ENCODE measurements at places on chromosomes 11 and 22.

DNA sequence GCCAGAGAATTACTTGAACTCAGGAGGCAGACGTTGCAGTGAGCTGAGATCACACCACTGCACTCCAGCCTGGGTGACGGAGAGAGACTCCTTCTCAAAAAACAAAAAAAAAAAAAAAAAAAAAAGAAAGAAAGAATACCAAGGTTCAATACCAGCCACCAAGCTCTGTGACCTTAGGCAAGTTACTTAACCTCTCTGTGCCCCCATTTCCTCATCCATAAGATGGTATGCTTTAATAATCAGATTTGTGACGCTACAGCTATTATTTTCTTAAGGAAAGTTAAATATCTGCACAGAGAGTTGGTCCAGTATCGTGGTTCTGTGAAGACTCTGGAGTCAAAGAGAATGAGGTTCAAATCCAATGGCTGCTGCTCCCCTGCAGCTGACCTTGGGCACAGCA, 57.3 kb upstream of the FADD start:
- DNase-seq: no peak

DNA sequence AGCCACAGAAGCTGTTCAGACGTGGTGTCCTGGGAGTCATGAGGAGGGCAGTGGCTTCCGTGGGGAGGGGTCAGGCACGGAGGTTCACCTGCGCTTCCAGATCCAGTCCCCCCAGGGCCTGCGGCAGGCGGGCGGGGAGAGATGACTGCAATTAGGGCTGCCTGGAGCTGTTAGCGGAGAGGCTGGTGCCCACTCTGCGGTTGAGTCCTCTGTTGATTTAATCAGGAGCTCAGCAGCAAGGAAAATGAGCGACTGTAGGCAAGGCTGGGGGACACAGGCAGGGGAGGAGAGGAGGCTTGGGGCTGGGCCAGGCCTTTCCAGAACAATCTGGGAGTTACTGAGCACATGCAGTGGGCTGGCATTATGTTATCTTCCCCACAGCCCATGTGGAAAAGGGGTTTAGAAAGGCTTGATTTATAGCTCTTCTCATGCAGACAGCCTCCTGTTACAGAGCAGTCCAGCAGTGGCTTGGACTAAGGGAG, 13.1 kb downstream of the PLCB3 start:
- DNase-seq: no peak

DNA sequence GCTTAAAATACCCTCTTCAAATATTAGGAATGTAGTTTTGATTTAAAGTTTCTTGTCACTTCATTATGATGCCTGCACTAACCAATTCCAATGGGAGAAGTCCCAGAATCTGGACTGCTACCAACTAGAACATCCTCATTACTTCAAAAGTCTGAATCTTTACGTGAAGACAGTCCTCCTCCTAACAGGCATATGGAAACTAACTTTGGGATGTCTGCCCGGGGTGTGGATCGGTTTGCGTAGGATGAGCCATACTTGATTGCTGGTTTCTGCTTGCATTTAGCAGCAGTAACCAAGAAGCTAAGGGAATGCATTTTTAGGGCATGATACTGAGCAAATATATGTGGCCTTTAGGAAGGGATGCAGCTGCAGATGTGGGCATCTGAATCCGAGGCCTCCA, 177.1 kb downstream of the LRRC4C start:
- DNase-seq: no peak

DNA sequence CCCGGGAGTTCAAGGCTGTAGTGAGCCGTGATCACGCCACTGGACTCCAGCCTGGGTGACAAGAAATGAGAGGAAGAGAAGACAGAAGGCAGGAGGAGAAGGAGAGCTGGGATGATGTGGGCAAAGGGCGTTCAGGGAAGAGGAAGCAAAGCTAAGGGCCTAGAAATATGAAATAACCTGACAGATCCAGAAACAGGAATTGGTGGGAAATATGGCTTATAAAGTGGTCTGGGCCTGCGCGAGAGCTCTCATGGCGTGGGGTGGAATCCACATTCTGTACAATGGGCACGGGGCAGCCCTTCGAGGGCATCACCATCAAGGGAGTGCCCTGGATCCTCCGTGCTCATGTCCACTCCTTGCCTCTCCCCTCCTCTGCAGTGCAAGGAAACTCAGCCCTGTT, 46.8 kb upstream of the RASSF10 start:
- DNase-seq: no peak

DNA sequence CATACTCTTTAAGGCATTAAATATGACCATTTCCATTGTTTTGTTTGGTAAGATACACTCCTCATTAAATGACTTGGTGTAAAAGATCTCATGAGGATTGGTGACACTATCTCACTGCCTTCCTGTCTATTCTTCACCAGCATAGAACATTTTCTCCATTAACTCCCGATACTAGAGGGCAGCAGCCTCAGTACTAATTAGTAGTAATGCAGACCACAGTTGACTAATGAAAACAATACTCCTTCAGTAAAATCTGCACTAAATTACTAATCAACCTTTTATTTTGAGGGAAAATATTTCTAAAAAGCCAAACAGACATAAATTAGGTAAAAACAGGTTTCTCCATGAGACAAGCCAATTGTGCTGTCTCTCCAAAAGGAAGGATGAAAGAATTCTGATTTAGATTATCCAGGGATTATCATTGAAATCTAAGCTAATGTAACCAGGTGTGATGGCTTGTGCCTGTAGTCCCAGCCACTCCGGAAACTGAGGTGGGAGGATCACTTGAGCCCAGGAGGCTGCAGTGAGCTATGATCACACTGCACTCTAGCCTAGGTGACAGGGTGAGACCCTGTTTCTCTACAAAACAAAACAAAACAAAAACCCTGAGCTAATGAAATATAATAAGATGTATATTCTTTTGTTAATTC, 9.4 kb downstream of the PGM2L1 start:
- DNase-seq: no peak

GRCh38 chr11:47768101-47768612, 1.0 kb upstream of the FNBP4 start:
- DNase-seq: no peak

- DNase-seq: no peak
Observed at GRCh38 chr22:19176732-19177131, 1.8 kb downstream of the SLC25A1 start.

- DNase-seq: no peak
Observed at GRCh38 chr22:50483977-50484853, 2.4 kb upstream of the MIOX start.

- DNase-seq: no peak
Observed at GRCh38 chr11:112885744-112886433, 75.3 kb upstream of the NCAM1 start.

DNA sequence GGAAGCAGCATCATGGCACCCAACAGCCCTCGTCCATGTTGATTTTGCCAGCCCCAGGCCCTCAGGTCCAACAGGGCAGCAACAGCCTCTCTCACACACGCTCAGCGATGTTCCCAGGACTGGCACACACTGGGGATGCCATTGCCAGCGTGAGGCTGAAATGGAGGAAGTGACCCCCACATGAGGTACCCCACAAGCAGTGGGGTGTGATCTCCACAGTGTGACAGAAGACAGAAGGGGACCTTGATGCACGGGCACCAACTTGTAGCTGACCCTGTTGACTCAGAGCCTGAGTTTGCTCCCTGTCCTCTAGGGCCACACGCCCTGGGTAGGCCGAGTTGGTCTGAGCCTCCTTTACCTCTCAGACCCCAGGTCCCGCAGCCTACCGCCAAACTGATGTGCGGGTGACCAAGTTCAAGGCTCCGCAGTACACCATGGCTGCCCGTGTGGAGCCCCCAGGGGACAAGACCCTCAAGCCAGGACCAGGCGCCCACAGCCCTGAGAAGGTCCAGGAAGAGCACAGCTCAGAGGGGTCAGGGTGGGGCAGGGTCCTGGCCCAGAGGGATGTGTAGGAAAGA, 6.2 kb downstream of the SCGB1C1 start:
- no peak for DNase-seq

DNA sequence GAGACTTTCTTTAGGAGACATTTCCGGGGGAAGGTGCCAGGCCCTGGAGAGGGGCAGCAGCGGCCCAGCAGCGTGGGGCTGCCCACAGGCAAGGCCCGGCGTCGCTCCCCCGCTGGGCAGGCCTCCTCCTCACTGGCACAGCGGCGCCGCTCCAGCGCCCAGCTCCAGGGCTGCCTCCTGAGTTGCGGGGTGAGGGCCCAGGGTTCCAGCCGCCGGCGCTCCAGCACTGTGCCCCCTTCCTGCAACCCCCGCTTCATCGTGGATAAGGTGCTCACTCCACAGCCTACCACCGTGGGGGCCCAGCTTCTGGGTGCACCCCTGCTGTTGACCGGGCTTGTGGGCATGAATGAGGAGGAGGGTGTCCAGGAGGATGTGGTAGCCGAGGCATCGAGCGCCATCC, 15.2 kb upstream of the MDK start:
- no peak for DNase-seq

GRCh38 chr11:133966921-133967598, 10.3 kb upstream of the IGSF9B start:
- no peak for DNase-seq

GRCh38 chr11:72058416-72059034, 21.8 kb downstream of the NUMA1 start:
- DNase-seq: no peak

- DNase-seq: no peak
Observed at GRCh38 chr11:36405585-36406367, 104.3 kb downstream of the TRAF6 start.

- DNase-seq: no peak
Observed at GRCh38 chr11:129375751-129376657, at the start of gene BARX2. BARX2 (plus strand) TSS chr11:129375848; CDS start chr11:129376036, 188 bp downstream.

DNA sequence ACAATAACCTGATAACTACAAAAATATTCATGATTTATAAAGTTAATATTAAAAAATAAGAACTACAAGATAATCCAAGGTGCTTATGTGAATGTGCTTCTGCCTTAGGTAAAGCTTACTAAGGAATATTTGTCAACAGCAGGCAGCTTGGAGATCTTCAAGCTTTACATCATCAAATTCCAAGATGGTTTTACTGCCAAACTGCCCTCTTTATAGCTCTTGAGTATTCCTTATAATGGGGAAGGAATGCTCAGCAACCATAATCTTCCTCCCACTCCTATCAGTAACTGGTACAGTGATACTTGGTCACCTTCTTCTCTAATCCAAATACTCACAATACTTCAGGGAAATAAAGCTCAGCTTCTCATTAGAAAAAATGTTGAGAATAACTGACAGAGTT, 30.1 kb downstream of the SBF2 start:
- DNase-seq: no peak

- no peak for DNase-seq
Observed at GRCh38 chr22:17973217-17973616, 51.1 kb downstream of the MICAL3 start.

DNA sequence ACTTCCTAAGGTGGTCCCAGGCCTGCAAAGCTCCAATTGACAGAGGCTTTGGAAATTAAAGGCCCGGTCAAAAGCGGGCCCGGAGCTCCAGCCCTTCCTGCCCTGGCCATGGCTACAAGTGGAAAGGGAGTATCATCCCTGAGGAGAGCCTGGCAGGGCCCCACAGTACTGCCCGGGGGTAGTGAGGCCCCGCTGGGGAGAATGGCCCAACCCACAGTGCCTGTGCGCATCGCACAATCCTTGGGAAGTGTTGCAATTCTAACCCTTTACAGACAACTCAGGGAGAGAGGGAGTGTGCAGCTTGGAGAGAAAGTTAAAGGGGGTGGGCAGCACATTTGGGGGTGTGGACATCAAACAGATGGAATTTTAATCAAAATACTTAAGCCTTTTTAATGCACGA, 3.6 kb downstream of the CACNG2 start:
- no peak for DNase-seq

DNA sequence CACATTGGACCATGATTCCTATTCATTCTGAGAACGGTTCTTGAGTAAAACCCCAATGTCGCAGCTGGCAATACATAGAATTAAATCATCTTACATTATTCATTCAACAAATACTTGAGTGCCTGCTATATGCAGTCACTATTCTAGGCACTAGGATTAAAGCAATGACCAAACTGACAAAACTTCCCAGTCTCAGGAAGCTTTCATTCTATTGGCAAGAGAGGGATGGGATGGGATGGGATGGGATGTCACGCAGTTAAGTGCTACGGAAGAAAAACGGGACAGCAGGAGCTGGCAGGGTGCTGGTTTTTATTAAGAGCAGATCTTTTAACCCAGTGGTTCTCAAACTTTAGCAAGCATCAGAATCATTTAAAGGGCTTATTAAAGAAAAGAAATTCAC, 2.9 kb downstream of the PAK1 start:
- DNase-seq: no peak

DNA sequence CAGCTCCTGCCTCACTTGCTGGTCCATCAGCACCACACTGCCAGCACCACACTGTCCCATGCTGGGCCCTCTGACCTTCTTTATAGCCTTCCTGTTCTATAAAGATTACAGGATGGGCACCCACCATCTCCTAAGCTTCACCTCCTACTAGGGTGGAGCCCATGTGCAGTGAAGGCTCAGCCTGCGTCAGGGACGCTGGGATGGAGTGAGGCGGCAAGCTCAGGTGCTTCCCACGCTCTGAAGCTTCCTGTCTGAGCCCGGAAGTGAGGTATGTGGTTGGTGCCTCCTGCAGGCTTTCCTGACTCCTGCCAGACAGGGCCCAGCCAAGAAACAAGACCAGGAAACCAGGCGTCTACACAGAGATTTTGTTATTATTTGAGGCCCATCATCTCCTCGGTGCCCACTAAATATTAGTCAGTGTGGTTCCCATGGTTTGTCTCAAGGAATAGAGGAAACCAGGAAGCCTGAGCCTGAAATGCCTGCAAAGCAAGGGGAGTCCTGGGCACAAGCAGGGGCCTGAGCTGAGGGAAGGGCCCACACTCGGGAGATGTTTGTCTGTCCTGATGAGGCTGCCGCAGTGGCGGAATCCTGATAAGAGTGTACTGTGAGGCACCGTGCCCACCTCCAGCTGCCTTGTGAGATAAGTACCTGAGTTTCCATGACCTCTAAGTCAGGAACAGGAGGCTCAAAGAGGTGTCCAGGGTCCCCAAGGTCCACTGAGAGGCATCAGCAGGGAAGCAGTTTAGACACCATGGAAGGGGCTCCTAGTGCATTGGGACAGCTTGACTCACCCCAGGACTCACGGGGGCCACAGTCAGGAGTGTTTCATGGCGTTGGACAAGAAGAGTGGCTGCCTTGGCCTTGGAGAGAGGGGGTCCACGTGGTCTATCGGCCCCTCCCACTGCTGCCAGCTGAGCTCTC, 22.0 kb downstream of the RSPH14 start:
- DNase-seq: no peak

DNA sequence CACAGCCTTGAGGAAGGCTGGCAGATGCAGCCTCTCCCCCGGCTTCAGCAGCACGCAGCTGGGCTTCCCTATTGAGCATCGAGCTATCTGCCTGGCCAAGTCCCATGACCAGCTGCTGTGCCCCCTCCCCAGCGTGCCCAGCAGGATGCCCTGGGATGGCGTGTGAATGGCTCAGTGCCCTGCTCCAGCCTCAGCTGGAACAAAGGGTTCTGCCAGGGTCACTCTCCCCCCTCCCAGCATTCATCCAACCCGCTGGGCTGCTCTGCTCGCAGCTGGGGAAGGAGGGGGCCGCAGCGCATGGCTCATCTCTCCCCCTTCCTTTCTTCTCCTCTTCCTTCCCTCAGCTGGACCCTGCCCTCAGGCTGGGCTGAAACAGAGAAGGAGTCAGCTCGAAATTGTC, 14.5 kb downstream of the LRP4 start:
- no peak for DNase-seq

DNA sequence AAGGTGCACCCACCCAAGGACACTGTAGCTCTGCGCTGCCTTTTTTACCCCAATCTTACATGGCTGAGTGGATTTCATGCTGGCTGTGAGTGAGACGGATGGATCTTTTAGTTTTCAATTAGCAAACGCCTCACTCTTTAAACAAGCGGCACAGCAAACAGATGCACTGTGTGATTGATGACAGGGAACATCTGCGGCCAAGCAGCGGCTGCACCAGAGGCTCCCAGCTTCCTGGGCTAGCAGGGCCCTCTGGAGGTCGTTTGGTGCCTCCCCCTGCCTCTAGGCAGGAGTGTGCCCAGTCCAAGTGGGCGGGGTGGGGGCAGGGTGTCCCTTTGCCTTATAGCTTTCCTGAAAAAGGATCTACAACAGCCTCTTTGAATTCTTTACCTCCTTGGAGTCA, 2.1 kb upstream of the DRD2 start:
- DNase-seq: no peak

Measured in stimulated activated CD4-positive, alpha-beta T cell treated with anti-CD3 and anti-CD28 coated beads, TNF-alpha, amount 100 ng/mL, for 4 hours (primary cell).